GM03348 (cell line): ENCODE measurements at places on chromosomes 13 and 19.
A peak's percentile ranks its signal among the peaks of the same experiment; 100 is the strongest.

- no peak for DNase-seq
These were observed 61.4 kb downstream of the USP12 start for GRCh38 chr13:27110056-27110746.

- DNase-seq: peak; percentile 65
These were observed 146.5 kb downstream of the PCCA start for GRCh38 chr13:100235311-100235901.

- DNase-seq: no peak
These were observed 29.8 kb downstream of the DZIP1 start for GRCh38 chr13:95614641-95615245.

DNA sequence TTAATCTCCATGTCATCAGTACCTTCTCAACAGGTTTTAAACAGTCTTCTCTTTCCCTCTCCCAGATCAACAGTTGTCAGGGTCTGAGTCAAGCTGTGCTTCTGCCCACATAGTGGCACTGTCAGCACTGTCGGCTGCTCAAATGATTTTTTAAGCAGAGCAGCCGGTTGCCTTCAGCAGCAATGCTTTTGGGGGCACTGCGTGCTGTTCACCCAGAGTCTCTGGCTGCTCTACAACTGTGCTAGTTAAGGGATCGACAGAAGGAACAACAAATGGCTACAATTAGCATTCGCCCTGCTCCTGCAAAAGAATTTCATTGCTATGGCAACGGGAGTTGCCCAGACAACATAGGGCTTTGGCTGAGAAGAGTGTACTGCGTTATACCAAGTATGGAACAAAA, 412.9 kb downstream of the DIAPH3 start:
- peak; percentile 50 for DNase-seq

GRCh38 chr13:101267656-101268055, 148.7 kb downstream of the NALCN start:
- DNase-seq: peak; percentile 77

DNA sequence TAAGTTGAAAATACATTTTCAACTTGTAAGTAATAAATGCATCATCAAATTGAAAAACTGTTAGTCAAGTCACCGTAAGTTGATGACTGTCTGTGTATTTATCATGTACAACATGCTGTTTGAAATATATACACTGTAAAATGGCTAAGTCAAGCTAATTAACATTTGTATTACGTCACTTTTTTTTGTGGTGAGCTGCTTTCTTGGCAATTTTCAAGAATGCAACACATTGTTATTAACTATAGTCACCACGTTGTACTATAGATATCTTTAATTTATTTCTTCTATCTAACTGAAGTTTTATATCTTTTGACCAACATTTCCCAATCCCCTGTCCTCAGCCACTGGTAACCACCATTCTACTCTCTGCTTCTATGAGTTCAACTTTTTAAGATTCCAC, 57.0 kb downstream of the RBM26 start:
- no peak for DNase-seq

- no peak for DNase-seq
These were observed 1.4 kb downstream of the SLC1A6 start for GRCh38 chr19:14978161-14978776.

- DNase-seq: no peak
These were observed 179.0 kb downstream of the NUFIP1 start for GRCh38 chr13:44810061-44810840.

- peak; percentile 63 for DNase-seq
These were observed 19.7 kb downstream of the CEACAM16 start for GRCh38 chr19:44718441-44719261.

DNA sequence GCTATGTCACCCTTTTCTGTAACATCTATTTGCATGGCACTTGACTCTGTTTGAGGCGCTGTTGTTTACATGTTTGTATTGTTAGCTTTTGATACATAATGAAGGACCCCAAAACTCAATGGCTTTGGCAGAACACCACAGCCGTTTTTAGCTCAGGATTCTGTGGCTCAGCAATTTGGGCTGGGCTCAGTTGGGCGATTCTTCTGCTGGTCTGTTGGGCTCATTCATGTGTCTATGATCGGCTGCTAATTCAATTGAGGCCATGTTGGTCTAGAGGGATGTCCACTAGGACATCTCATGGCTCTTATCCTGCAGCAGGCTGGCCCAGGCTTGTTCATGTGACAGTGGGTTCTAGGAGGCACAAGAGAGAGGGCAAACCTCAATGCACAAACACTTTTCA, 33.9 kb downstream of the VSTM2B start:
- DNase-seq: no peak

DNA sequence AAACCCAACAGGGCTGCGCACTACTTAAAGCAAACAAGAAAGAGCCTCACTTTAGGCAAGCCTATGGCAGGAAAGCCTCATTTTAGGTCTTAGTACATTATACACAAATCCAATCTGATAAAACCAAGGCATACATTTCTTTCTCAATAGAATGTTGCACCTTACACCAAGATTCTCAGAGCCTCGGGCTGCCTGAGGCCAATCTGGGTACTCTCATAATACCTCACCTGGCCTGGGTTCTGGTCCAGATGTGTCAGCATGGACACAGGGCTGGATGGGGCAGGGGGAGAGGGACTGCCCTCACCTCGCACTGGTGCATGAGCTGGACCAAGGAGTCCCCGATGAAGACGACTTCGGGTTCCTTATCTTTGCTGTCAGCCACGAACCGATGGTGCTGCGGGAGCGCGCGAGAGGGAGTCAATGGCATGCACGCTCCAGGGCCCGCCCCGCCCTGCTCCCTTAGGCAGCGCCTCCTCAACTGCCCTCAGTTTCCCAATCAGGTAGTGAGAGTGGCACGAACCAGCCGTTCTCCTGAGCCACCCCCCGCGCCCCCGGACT, at the start of gene PRR19:
Gene PRR19, plus strand, starts transcription at position 487 of the 558 bp plus-strand sequence. CDS start 7,453 bp downstream, outside the sequence.
- DNase-seq: no peak

DNA sequence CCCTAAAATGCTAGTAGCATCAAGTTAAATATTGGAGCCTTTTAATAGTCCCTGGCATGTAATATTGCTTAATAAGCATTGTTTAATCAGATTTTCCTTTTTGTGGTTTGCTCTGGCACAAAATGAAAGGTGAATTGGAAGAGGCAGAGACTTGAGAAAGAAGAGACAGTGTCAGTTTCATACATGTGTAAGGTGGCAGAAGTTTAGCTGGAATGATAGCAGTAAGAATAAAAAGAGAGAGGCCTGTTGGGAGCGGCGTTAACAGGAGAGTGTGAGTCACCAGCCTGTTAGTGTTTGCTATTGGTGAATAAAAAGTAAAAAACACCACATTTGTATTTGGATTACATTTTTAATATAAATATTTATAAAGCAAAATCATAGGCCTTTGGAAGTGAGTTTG, 145.3 kb downstream of the PDS5B start:
- peak; percentile 29 for DNase-seq

GRCh38 chr19:30428092-30428680, 56.0 kb downstream of the ZNF536 start:
- DNase-seq: no peak

DNA sequence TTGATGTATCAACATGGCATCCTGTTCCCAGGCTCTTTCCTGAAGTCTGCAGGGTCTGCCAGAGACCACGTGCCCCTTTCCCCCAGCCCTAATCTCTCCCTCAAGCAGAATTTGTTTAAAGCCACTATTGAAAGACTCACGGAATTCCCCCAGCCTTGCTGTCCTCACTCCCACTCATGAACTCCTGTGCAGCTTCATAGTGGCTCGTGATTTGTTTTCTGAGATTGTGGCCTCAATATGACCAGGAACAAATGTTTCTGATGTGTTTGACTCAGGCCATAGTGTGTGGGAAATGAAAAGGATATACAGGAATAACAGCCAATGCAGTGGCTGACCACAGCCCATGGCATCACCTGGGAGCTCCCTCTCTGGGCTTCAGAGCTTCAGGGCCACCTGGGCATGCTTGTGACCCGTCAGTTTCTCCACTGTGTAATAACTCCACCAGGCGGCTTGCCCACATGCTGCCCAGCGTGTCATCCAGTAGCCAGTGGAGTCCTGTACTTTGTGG, 8.1 kb upstream of the SERPINE3 start:
- DNase-seq: no peak

DNA sequence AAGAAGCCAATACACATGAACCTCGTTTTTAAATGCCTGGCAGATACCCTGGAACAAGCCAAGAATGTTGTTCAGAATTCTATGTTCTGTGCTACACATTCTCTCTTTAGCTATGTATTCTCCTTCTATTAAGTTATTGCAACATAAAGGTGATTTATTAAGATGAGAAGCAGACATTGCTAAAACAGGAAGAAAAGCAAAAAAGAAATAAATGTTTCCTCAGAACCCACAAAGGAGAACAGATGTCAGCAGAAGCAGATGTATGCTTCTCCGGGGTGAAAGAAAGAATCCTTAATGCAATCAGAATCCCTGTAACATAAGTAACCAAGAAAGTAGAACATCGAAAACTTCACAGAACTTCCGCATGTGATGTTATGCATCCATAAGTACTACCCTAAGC, 302.9 kb downstream of the DCT start:
- peak; percentile 7 for DNase-seq

GRCh38 chr19:29927944-29928625, 14.0 kb upstream of the URI1 start:
- DNase-seq: peak; percentile 26

GRCh38 chr19:46698395-46699321, 18.3 kb downstream of the PRKD2 start:
- DNase-seq: no peak
